ENCODE measurements at places on chromosomes 2 and 18.
A peak's percentile ranks its signal among the peaks of the same experiment; 100 is the strongest.

- no peak for DNase-seq
Observed at GRCh38 chr2:73013936-73014335, 57.6 kb downstream of the SFXN5 start.

GRCh38 chr2:8554296-8554806 is 127.5 kb upstream of the ID2 start:
- no peak for DNase-seq

DNA sequence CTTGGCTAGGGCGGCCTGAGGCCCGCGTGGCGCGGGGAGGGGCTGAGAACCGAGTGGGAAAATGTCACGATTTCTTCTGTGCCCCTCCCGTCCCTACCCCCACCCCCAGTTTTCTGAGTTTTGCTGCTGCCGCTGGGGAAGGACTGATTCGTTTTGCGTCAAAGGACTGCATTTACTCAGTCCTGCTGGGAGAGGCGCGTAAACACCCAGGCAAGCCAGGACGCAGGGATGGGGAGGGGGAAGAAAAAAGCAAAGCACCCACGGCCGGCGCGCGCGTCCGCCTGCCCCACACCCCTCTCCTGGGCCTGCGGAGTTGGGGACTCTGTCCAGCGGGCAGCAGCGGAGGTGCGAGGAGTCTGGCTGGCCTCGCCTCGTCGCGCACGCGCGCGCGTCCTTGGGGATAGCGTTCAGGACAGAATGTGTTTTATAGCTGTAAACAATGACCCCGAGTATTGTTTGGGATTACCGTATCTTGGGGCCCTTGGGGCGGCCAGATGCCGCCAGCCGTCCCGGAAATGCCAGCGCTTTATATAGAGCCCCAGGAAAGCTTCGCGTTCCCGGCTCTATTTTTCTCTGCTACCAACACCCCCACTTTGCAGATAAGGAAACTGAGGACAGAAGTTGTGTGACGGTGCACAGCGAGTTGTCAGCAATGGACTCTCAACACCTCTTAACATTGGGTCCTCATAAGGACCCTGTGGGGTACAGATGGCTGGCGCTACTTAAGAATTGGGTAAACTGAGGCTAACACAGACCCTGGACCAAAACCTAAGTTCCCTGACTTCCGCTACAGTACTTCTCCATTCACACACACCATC is 1.7 kb upstream of the FOSL2 start:
- peak; percentile 67 for DNase-seq

GRCh38 chr18:22229456-22230124 is 60.2 kb downstream of the GATA6 start:
- no peak for DNase-seq

GRCh38 chr2:136012315-136012714 is 26.9 kb upstream of the DARS1 start:
- DNase-seq, result no peak

DNA sequence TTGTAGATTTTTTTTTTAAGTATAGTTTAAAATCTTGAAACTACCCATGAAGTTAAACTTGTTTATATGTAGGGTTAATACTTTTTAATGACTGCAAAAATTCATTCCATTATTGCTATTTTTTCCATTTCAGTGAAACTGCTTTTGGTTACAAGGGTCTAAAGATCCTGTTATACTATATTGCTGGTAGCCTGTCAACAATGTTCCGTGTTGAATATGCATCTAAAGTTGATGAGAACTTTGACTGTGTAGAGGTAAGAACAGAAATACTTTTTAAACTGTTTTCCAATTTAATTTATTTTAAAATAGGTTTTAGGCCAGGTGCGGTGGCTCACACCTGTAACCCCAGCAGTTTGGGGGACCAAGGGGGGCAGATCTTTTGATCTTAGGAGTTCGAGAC is 30.5 kb downstream of the HAT1 start:
- DNase-seq, result no peak

DNA sequence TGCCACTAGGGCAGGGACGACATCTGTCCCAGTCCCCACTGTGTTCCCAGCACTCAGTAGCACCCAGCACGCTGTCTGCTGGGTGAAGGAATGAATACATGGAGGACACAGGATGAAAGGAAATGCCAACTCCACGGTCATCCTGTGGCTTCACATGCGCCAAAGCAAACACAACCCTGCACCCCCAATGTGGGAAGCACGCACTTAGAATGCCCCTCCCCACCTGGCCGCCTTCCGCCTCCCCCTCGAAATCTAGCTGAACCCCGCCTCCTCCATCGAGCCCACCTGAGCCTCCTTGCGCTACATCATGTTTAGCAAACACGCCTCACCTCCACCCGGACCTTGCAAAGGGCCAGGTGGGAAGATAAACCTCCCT is 33.9 kb downstream of the ADCY3 start:
- DNase-seq, result no peak

- no peak for DNase-seq
Observed at GRCh38 chr2:112765251-112765650, 842 bp upstream of the CKAP2L start.

DNA sequence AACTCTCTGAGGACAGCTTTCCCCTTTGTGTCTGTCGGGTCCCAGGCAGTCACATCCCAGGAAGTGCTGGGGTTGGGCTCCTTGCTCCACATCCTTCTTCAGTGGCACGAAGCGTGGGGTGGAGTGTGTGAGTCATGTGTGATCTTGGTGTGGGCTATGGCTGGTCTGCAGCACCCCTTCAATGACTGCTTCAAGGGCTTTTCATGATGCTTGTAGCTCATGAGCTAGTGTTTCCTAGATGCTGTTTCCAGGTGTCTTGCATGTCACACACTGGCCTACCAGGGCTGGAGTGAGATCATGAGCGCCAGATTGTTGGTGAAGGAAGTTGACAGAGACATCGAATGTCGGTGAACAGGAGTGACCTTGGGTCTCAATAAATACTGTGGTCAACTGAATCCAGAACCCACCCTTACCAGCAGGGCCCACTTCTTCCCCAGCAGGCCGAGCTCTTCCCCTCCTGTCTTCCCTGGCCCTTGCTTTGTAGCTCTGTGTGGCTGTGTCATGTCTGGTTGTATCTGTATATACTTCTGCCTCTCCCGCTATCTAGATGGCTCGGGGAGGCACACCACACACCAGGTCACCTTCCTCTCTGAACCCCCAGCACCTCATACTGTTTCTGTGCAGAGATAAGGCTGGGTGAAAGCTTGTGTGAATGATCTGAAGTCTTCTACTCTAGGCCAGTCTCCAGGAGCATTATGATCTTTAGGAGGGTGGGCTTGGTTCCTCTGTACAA is 3.8 kb downstream of the C2orf92 start:
- DNase-seq, result no peak

- no peak for DNase-seq
Observed at GRCh38 chr18:59963229-59963628, 63.4 kb downstream of the PMAIP1 start.

DNA sequence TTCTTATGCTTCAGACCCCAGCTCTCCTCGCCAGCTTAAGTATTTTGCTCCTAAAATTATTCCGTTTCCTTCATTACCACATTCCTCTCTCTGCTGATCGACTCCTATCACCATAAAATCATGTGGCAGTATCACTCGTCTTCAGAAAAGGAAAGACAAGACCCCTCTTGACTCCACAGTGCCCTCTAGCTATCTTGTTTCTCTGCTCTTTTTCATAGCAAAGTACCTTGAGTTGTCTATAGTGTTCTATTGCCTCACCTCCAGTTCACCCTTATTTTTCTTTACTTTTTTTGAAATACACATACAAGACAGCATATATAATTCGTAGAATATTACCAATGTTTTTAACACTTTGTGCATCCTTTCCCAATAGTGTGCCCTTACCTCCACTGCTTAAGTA is 273.2 kb upstream of the SIX3 start:
- no peak for DNase-seq

DNA sequence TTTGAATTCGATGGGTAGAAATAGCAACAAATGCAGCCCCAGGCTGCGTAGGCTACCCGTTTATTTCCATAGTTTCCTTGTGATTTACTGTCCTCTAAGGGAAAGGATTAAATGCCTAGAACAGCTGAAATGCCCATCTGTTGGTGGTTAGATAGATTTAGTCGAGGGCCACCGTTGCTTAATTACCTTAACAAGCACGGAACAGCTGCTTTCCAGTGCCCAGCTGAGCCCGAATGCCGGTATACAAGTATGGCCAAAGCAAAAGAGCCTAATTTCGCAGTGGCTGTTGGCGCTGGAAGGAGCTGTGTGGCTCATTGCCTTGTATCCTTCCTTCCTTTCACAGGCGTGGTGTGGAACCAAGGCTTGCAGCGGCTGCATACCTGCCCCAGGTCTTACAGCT is 109.1 kb downstream of the CABLES1 start:
- DNase-seq, result no peak

DNA sequence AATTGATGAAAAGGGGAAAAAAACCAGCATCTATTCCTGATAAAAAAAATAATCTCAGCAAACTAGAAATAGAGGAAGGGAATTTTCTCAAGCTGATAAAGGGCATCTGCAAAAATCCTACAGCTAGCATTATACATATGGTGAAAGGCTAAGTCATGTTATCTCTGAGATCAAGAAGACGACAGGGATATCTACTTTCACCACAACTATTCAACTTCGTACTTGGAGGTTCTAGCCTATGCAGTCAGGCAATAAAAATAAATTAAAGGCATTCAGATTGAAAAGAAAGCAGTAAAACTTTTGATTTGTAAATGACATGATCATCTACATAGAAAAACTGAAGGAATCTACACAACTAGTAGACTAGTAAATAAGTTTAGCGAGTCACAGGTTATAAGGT is 58.2 kb downstream of the CAB39 start:
- DNase-seq, result no peak

DNA sequence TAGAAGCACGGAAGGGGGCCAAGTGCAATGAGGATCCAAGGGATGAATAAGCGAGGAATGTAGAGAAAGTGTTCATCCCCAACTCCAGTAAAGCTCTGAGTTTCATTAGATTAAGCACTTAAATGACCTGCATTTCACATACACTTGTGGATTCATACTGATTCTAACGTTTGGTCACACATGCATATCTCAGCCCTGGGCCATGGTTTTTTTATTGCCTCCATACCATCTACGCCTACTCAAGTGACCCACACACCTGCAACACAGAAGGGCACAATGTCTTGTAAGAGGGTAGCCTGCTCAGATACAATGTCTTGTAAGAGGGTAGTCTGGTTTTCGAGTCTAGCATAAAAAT is 566 bp upstream of the MRPS5 start:
- DNase-seq, result no peak

- no peak for DNase-seq
Observed at GRCh38 chr2:178108176-178108575, 4.1 kb upstream of the RBM45 start.

GRCh38 chr2:58350484-58350883 is 109.4 kb upstream of the FANCL start:
- DNase-seq, result no peak

DNA sequence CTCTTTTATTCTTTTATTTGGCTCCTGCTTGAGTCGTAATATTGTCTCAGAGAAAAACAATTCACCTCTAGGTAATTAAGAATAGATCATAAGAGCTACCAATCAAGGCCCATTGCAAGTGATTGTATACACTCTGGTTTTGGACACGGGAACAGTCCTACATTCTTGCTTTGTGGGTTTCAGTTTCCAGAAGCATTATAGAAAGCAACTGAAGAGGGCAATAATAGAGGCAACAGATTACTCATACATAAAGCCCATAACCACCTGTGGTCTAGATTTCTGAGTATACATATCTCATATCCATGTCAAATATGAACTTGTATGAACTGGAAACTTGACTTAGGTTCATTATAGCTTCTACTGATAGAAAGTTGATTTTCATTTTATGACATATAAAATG is 65.4 kb downstream of the DIS3L2 start:
- no peak for DNase-seq

GRCh38 chr2:71716697-71717624 is 263.6 kb downstream of the DYSF start:
- DNase-seq, result no peak

GRCh38 chr2:233455006-233455405 is 100.7 kb downstream of the DGKD start:
- no peak for DNase-seq

DNA sequence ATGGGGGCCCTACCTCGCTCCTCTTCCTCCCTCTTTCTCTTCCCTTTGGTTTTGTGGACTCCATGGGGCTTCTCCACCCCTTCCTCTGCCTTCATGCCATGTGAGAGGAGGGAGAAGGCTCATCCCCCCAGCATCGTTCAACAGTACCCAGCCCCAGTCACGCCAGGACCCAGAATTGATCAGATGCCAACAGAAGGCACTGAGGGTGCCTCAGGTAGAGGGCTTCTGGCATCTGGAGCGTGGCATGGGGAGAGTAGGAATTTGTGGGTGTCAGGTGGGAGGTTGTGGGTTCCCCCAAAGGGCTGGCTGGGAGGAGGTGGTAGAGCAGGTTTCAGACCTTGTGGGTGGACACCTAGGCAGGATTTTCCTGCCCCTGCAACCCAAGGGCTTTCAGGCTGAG is 122.0 kb downstream of the TWIST2 start:
- DNase-seq, result no peak

DNA sequence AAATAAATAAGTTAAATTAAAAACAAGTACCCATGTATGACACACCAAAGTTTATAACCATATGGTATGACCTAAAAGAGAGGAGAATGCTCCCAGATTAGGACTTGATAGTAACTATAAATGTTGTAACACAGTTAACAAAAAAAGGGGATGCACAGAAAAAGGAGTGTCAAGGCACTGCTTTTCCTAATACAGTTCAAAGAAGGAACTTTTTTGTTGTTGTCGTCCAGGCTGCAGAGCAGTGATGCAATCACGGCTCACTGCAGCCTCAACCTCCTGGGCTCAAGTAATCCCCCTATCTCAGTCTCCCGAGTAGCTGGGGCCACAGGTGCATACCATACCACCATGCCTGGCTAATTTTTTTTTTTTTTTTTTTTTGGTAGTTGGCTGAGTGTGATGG is 2.7 kb downstream of the NARS1 start:
- DNase-seq, result no peak

GRCh38 chr2:48313036-48313877 is 216.7 kb upstream of the STON1 start:
- DNase-seq, result no peak

DNA sequence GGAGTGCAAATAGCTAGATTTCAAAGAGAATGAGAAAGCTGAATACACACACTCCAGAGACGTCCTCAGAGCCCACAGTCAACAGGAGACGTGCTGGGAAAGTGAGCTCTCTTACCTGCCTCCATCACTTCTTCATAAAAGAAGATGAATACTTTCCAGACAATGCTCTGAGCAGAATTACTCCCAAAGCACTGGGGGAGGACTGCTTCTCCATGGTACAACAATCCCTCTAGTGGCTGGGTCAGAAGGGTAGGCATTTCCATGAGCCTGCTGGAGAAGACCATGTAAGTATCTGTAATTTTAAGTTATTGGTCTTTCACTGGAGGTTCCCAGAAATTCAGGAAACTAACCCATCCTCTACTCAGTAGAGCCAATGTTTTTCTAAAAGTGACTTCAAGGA is 190.3 kb downstream of the RBM43 start:
- DNase-seq, result peak; percentile 14

DNA sequence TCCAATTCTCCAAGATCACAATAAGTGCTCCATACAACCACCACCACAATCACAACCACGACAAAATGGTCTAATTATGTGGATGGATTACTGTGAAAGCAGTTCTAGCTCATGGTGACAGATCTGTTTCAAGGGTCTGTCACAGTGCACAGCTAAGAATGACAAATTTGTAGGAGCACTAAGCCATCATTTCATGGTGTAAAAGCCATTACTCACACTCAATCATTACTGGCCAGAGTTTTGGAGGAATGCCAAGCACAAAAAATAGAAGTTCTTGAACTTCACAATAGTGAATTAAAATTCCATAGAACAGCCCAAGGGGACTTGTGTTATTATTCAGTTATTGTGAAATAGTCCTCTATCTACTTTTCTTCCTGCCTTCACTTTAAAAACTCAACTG is 2.3 kb downstream of the CPS1 start:
- DNase-seq, result no peak
